ENCODE measurements at places on chromosomes 12 and 14.

GRCh38 chr14:78156196-78156595 lies 14.0 kb upstream of the NRXN3 start:
- no peak for DNase-seq

DNA sequence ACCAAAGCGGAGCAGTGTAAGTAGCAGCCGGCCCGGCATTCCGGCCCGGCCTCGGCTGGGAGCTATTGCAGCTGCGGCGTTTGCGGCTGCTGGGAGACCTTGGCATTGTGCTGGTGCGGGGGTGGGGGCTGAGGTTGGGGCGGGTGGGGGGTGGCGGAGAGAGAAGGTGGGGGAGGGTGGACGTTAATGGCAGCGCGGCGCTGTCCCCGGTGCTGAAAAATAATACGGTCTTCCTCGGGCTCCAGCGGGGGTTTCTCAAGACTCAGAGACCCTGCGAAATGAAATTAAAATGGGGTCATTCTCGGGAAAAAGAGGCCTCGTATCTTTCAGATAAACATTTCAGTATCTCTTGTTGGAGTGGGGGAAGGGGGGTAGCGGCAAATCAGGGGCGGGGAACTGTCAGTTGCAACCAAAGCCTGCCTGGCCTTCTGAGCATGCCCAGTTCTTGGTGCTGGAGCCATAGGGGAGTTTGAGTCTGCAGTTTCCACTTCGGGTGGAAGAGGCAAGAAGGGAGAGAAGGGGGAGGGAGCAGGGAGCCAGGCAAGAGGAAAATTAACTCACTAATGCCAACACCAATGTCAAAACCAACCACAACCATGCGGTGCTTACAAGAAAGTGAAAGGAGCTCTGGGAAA lies 414 bp downstream of the UNC79 start:
- peak; percentile 0 for DNase-seq

DNA sequence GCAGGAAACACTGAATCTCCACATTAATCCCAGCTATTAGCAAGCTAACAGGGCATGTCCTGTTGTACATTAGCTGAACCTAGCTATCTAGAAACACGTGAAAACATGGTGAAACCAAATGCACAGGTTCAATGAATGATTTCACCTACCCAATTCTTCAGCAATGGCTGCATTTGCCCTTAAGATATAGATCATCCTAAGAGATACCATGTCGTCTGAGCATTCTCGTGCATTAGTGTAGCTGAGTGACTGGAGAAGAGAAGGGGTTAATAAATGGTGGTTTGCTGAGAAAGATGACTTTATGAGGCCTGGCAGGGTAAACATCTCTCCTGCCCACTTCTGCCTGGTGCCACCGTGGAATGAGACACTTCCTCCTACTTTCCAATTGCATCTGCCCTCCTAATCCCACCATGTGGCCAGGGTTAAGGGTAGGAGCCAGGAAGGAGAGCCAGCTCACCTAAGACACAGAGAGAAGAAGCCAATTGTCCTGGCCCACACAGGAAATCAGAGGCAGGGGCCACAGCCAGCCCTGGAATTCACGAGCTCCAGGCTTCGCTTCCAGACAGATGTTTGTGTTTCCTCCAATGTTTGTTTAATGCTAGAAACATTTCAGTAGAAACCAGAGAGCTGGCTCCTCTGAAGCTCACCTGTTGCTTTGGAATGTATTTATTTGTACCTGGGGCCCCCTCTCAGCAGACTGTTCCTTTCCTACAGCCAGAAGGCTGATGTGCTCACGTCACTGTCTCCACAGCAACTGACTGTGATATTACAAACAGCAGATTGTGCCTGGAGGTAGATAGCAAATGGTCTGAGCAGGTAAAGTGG lies 126.0 kb upstream of the PARP11 start:
- DNase-seq: no peak

GRCh38 chr12:6185961-6186827 lies 14.0 kb upstream of the CD9 start:
- no peak for DNase-seq

DNA sequence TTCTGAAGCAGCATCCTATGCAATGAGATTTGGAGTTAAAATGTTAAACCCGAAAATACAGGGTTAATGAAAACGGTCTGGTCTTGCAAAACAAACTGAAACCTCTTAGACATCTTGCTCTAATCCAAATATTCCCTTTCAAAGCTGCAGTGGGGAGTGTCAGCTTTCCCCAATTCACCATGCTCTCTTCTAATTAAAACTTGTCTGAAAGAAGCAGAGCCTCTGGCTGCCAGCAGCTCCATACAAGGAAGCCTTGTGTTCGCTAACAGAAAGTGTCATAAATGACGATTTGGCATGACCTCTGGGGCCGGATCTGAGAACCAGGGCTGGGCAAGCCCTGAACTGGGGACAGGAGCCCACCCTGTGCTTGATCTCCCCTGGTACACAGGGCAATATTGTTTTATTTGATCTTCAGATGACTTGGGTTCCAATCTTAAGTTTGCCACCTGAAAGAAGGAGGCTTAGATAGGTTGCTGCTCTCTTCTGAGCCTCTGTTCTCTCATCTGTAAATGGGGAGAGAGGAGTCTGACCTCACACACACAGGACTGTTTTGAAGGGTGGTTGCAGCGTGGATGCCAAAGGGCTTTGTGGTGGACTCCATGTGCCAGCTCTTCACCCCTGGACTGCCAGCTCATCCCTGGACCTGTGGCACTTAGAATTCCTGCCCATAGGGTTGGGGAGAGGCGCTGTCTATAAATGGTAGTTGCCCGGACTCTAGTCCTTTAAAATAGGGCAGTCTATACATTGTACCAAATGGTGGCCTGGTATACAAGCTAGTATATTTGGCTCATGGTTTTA lies 7.8 kb downstream of the KMT5A start:
- no peak for DNase-seq

DNA sequence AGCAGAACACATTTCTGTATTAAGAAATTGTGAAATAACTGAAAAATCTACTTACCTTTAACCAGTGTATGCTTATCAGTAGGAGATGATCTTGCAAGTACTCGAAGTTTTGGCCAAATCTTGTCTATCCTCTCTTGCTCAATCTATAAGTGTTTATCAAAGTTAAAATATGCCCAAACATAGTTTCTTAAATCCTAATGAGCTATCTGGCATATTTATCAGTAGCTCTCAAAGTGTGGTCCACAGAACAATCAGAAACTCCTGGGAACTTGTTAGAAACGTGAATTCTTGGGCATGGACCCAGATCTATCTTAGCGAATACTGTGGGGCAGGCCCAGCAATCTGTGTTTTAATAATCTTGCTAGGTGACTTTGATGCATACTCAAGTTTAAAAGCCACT lies 84.5 kb upstream of the POC1B start:
- DNase-seq: no peak

- DNase-seq: peak; percentile 89
Observed at GRCh38 chr12:46370792-46371717, 1.5 kb downstream of the SLC38A2 start.

- DNase-seq: peak; percentile 61
Observed at GRCh38 chr14:71397371-71397770, 490.1 kb downstream of the PCNX1 start.

- peak; percentile 86 for DNase-seq
Observed at GRCh38 chr14:76012354-76012753, 26.8 kb downstream of the IFT43 start.

DNA sequence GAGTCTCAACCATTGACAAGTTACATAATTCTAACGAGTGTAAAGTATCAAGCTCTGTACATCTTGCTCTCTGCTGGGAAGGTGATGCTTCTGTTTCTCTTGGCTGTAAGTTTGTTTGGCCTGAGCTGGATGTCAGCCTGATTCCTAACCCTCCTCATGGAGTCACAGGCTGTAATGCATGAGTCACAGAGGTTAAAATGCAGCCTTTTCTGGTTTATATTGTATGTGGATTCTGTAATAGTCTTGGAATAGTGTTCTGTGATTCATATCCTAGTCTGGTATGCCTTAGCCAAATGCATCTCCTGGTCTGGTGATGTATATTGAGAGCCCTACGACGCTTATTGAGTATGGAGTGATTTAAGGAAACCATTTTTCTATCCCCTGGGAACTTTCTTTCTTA lies 104.5 kb upstream of the FRMD6 start:
- peak; percentile 99 for DNase-seq

- no peak for DNase-seq
Observed at GRCh38 chr14:101623685-101624444, 62.6 kb downstream of the DIO3 start.

DNA sequence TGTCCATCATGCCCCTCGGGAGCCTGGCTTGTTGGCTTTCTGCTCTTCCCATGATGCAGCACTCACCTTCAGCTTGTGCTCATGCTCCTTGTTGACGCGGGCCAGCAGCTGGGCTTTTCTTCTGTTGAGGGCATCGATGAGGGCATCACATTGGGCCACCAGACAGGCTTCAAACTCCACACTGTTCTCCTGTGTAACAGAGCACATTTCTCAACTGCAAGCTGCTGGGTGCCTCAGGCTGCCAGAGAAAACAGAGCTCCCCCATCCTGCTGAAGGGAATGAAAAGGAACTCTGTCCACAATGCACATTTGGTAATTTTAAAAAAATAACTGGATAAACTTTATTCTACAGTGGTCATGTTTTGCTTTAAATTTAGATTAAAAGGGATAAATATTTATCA lies 72.1 kb downstream of the TRIM9 start:
- DNase-seq: no peak

DNA sequence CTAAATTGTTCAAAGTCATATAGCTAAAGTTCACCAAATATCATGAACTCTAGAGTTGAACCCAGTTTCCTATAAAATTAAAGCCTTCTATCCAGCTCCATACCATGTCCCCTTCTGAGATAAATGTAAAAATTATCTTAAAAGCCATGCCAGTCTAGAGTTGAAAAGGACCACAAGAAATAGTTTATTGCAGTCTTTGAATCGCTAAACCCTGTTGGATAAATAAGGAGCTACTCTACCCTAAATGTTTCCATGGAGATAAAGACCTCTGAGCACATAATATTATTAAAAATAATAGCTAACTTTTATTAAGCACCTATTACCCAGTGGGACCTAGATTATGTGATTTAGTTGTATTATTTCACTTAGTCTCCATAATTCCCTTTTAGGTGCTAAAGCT lies 227.6 kb upstream of the NOS1 start:
- DNase-seq: no peak

- DNase-seq: no peak
Observed at GRCh38 chr12:13252024-13252423, 55.5 kb downstream of the EMP1 start.

GRCh38 chr12:62599854-62600437 lies 133.3 kb downstream of the MON2 start:
- DNase-seq: no peak

DNA sequence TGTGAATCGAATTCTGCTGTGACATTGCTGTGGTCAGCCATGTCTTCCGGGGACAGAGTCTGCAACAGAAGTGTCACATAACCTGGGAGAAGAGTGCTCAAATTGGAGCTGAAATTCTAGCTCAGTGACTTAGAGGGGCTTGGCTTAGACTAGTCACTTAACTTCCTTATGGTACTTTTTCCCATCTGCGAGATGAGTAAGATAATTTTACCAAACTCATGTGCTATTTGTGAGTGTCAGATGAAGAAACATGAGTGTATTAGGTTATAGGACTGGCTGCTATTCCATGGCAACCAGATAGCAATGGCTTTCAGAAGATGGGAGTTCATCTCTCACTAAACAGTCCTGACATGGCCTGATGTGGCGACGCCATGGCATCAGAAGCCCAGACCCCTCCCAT lies 104.1 kb downstream of the CHST11 start:
- DNase-seq: no peak

- DNase-seq: no peak
Observed at GRCh38 chr12:64311877-64312276, 78.7 kb downstream of the C12orf56 start.

DNA sequence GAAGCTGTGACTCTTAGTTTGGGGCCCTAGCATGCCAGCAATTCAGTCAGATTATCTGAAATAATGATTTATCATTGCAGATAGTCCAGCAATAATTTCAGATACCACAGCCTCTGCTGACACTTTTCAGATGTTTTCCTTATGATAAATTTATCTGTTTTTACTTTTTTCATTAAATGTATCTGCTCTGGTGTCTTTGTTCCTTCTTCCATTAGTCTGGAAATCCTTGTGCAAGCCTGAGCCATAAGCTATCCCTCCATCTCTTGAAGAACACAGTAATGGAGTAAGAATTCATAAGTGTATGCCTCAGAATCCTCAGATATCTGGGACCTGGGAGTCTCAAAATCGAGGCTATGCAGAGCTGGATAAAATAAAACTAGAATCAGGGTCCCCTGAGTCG lies 146.4 kb upstream of the KRR1 start:
- no peak for DNase-seq

DNA sequence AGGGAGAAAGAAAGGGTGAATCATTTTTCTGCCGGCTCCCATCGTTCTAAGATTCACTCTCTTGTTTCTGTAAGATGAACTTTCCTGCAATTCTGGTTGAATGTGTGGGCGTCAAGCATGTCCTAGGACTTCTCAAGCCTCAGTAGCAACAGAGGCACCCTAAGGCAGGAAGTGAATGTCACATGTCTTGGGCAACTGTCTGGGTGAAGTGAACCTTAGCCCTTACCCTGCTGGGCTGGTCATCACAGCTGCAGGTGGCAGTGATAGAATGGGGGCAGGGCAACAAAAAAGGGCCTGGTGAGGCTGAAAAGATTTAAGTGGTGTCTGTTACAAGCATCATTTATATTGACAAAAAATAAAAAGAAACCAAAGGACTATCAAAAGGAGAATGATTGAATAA lies 45.9 kb upstream of the CAND1 start:
- no peak for DNase-seq

DNA sequence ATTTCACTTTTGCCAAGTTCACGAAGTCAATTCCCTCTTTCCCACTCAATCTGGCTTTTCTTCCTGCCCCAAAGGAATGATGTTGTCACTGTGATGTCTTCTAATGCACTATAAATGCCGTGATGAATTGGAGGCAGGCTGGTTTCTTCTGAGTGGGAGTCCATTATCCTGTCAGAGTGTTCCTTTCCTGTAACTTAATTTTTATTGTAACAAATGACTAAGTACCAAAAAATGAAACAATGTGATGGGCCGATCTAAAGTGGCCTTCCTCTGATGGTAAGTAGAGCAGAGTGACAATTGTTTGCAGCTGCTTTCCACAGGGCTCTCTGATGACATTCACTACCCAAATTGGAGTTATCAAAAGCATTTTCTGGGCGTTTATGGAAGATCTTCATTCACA lies 22.2 kb downstream of the TMEM30B start:
- peak; percentile 94 for DNase-seq

DNA sequence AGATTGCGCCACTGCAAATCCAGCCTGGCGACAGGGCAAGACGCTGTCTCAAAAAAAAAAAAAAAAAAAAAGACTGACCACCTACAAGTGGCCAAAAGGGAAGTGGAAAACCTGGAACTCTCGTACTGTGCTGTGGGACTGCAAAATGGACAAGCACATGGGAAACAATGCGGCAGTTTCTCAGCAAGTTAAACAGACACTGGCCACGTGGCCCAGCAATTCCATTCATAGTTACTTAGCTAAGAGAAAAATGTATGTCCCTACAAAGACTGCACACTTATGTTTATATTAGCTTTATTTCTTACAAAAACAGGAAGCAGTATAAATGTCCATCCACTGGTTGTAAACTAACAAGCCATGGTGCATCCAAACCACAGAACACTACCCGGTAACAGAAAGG lies 5.6 kb downstream of the CHFR start:
- peak; percentile 71 for DNase-seq

Measured in EH (cell line).